ENCODE measurements at places on chromosomes 4 and X.

- DNase-seq: no peak
Observed at GRCh38 chrX:34866646-34867045, 76.0 kb upstream of the FAM47B start.

- DNase-seq: no peak
Observed at GRCh38 chr4:156584100-156584499, 387.5 kb downstream of the PDGFC start.

DNA sequence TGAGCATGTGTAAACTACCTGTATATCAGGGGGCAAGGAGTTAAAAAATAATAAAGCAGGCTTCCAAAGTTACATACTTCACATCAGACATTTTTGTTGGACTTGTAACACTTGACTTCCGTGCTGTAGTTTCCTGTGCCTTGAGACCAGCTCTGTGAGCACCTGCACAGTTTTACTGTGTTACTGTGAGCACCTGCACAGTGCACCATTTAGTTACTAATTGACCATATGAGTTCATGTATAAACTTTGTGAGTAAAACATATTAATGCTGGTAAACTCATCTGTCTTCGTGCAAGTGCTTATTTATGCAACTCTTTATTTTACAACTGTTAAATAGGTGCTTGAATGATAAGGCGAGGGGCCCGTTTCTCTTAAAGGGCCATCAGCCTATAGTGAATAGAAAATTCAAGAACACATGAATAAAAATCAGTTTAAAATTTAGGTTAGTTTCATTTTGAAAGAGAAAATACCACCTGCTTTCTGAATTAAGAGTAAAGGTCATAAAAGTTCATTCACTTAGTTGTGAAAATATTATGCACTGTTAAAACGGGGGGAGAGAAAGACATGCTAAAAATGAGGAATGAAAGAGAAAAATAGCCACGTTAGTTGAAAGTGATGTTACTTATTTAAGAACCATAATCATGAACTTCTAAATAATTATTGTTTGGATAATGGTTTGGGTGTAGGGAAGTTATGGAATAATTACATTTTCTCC lies 42.4 kb downstream of the USP9X start:
- no peak for DNase-seq

- DNase-seq: no peak
Observed at GRCh38 chr4:147599769-147600168, 17.4 kb upstream of the TMEM184C start.

DNA sequence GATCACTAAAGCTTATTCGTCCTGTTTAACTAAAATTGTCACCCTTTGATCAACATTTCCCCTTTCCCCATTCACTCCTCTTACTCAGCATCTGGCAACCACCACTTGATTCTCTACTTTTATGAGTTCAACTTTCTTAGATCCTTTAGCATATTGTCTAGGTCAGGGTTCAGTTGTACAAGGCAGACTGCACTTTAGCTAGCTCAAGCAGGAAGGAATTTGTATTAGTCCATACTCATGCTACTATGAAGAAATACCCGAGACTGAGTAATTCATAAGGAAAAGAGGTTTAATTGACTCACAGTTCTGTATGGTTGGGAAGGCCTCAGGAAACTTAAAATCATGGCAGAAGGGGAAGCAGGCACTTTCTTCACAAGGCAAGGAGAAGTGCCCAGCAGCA lies 44.3 kb downstream of the TASL start:
- DNase-seq: no peak

- DNase-seq: no peak
Observed at GRCh38 chr4:73777612-73778011, 37.2 kb downstream of the CXCL8 start.

DNA sequence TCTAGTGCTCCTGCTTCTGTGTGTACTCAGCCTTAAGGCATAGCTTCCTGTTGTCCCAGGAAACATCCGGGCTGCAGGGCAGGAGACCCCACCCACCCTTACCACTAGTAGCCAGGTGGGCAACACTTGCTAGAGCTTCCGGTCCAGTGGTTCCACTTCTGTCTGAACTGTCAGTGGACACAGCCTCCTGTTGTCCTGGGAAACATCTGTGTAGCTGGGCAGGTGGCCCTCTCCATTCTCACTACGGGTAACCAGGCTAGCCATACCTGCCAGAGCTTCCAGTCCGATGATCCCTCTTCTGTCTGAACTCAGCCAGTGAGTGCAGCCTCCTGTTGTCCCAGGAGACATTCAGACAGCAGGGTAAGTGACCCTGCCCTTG lies 372.2 kb downstream of the INPP4B start:
- DNase-seq: no peak

DNA sequence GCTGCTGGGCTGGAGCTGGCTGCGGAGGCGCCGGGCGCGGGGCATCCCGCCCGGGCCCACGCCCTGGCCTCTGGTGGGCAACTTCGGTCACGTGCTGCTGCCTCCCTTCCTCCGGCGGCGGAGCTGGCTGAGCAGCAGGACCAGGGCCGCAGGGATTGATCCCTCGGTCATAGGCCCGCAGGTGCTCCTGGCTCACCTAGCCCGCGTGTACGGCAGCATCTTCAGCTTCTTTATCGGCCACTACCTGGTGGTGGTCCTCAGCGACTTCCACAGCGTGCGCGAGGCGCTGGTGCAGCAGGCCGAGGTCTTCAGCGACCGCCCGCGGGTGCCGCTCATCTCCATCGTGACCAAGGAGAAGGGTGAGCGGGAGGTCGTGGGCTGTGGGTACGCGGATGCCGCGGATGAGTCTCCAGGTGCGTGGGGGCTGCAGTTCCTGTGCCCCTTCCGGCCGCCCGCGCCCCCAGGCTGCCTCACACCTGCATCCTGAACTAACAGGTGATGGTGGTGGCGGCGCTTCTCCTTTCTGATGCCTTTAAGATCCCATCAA lies 499 bp downstream of the CYP2U1 start:
- peak; percentile 9 for DNase-seq

DNA sequence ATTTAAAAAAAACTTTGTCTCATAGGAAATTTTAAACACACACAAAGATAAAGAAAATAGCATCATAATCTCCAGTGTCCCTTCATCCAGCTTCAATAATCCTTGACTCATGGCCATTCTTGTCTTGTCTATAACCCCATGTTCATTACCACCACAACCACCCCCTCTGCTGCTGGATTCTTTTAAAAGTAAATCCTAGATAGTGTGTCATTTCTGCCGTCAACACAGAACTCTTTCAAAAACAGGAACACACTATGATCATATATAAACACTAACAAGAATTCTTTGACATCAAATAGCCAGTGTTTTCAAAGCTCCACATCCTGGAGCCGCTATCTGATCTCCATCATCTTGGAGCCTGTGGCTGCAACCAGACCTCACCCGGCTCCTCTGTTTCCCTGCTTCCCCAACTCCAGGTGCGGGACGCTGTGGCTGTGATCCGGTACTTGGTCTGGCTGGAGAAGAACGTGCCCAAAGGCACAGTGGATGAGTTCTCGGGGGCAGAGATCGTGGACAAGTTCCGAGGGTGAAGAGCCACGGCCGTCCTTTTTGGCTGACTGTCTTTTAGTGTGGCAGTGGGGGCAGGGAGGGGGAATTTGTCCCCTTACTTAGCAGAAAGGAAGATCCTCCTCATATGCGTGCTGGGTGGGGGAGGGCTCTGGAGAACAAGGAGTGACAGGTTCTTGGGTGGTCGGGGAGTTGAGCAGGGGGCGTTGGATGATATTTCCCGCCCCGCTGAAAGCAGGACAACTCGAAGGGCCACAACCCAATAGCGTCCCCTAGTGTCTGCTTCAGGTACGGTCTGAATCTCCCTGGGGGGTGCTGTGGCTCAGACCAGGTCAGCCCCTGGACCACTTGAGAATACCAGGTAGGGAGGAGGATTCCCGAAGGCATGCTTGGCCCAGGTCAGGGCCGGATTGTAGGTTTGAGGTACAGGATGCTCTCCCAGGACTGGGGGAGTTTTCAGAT lies 15.6 kb downstream of the XPNPEP2 start:
- DNase-seq: no peak

GRCh38 chrX:95383778-95384177 lies 1300.9 kb upstream of the DIAPH2 start:
- no peak for DNase-seq

DNA sequence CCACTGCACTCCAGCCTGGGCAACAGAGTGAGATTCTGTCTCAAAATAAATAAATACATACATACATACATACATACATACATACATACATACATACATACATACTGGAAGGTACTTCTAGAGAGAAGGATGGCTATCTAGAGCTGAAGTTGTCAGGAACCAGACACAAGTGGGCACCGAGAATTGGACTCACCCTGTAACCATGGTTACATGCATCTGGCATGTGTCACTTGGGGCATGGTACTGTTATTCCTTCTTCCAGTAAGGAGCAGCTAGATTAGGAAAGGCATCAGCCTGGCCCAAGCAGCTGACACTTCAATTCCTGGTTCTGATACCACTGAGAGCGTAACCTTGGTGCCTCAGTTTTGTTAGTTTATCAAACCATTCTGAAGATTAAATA lies 127.1 kb downstream of the SH3KBP1 start:
- DNase-seq: no peak

DNA sequence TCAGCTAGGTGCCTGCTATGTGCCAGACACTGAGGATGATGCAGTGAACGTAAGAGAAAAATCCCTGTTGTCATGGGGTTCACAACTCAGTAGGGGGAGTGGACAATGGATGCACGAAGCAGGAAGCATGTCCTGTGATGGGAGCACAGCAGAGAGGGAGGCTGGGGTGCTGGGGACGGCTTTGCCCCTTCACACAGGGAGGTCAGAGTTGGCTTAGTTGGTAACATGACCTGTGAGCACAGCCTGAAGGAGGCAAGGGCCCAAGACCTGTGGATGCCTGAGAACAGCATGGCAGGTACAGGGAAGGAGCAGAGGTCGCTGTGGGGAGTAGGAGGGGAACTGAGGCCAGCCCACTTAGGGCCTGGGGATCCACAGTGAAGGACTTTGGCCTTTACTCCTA lies 109.4 kb downstream of the STK32B start:
- no peak for DNase-seq

DNA sequence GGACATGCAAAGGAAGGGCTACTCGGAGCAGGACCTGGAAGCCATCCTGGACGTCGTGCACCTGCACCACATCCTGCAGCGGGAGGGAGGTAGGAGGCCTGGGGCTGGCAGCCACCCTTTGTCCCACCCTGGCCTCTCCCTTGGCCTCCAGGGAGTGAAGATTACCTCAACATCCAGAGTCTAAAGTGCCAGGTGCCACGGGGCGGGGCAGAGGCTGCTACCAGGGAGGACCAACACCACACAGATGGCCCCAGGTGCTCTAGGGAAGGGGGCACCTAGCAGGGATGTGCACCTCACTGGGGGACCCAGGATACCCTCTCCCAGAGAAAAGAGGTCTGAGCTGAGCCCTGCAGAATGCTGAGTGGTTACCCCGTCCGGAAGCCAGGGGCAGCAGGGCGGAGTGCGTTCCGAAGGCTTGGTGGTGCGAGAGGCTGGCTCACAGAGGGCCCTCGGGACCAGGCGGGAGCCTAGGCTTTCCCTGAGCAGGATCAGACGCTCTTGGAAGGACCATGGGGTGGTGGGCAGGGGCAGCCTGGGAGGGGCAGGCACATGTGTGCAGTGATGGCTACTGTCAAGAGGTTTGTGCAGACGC lies 16.1 kb downstream of the ABCD1 start:
- DNase-seq: no peak

DNA sequence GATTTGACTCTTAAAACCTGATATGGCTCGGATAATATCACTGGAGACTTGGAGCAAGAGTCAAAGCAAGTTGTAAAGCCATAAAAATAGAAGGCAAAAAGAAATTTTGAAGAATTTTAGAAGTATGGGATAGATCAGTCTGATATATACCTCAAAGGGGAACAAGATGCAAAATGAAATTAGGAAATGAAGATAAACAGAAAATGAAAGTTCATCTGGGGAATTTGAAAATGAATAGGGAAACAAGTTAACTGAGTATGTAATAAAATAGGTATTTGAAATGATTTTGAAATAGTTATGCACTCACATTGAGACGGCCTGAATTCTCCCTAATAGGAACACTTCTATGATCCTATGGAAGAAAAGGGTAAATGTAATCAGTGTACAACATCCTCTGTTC lies 5.7 kb downstream of the CYP2U1 start:
- no peak for DNase-seq

- no peak for DNase-seq
Observed at GRCh38 chr4:151408380-151408629, 671 bp upstream of the FHIP1A start.

GRCh38 chr4:101122019-101122418 lies 225.3 kb downstream of the PPP3CA start:
- DNase-seq: no peak

- no peak for DNase-seq
Observed at GRCh38 chrX:30674799-30675198, 21.6 kb downstream of the GK start.

DNA sequence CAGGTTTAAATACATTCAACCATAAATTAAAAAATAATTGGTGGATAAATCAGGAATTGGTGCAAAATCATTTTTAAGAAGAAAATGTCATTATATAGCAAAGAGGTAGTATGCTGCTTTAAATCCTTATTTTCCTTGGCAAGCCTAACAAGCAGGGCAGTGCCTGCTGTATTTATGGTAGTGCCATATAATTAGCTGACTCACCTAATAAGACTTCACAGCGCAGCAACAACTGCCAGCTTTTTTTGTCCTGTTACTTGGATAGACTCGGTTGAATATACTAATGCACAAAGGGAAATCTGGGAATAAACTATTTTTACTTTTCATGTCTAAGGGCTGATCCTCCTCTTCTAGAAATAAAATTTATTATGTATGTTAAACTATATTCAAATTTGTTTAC lies 99.1 kb downstream of the SNCA start:
- no peak for DNase-seq

DNA sequence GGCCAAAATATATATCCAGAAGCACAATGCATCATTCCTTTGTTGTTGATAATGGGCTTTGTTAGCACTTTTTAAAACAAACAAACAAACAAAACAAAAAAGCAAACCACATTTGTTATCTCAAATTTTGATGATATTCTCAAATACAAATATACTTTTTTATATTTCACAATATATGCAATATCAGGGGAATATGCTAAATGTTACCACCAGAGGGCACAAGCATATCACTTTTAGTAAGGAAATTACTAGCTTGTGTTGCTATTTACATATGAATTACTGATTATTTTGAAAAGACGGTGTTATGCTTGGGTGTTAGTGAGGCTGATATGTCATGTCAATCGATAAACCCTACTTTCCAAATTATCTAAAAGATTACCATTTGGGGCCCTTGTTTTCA lies 29.1 kb downstream of the RIPPLY1 start:
- DNase-seq: no peak

GRCh38 chr4:170259631-170260153 lies 169.9 kb upstream of the AADAT start:
- peak; percentile 40 for DNase-seq

DNA sequence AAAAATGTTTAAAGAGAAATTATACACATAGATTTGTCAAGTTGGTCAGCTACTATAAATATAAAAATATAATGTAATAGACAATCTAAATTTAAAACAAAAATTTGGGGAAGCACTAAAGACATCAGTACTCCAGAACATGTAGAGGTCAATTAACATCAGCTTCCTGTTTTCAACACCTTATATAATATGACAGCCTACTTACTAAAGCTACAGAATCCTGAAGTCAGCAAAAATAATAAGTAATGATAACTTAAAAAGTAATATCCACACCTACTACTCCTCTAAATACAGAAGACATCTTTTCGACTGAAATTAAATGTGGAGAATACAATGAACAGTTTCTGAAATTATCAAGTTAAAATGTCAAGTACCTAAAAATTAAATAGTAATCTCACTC lies 118.6 kb downstream of the LRBA start:
- DNase-seq: no peak

GRCh38 chr4:66906314-66906713 lies 639.0 kb downstream of the CENPC start:
- DNase-seq: no peak

GRCh38 chrX:153769158-153769864 lies 5.3 kb downstream of the PLXNB3 start:
- DNase-seq: no peak

Data from heart right ventricle (tissue), 16 donors.